Activated naive CD4-positive, alpha-beta T cell treated with anti-CD3 and anti-CD28 coated beads, Interleukin-2, amount 50 U/mL, for 72 hours (primary cell): ENCODE measurements at places on chromosomes 13 and 19. TPM values are rescaled to one million over a fixed set of nuclear protein-coding genes. Genes with fewer than 3 reads are reported as not detected.

DNA sequence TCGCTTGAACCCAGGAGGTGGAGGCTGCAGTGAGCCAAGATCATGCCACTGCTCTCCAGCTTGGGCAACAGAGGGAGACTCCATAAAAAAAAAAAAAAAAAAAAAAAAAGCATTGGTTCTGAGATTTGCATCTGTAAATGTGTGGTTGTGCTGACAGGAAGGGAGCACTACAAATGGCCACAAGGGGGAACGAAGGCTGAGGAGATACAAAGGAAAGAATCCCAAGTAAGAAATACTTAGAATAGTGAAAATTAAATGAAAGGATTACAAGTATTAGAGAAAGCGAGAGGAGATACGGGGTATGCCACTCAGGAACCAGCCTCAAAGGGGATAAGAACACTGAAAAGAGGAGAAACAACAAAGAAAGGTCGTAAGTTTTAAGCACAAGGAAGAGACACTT, 284.9 kb downstream of the KLF12 start:
- DNase-seq, result no peak

- peak; percentile 66 for DNase-seq
These were observed 17.2 kb downstream of the CRTC1 start for GRCh38 chr19:18700501-18701249.

- no peak for DNase-seq
These were observed 802.7 kb downstream of the PCDH9 start for GRCh38 chr13:66427458-66427861.

DNA sequence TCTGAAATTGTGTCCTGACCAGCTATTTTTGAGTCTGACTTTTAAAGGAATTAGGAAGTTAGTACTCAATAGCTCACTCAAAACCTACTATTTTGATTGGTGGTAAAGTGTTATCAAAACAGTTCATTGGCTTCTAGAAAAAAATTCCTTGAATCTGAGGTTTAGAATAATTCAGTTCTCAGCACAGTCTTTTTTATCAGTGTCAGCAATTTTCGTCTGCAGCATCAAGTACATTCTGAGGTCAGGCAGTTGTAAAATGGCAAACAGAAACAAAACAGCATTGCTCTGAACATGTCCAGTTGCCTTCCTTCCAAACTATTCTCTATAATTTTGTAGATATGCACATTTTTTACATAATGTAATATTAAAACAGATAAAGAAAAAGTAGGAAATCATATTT, 1644.1 kb downstream of the SLITRK5 start:
- no peak for DNase-seq

DNA sequence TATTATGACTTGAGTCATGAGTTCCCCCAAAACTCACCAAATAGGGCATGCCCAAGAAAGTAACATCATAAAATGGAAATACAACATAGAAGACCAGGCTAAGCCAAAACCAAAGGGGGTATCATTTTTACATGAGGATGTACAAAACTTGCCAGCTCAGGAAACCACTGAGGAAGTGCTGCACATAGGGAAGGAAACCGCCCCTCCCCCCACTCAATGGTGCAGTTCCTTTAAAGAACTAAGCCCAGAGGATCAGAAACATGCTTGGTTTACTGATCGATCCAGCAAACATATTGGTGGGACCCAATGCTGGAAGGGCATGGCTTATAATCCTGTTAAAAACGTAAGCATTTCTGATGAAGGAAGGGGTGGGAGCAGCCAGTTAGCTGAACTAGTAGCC, 4.2 kb upstream of the ZNF486 start:
- no peak for DNase-seq

DNA sequence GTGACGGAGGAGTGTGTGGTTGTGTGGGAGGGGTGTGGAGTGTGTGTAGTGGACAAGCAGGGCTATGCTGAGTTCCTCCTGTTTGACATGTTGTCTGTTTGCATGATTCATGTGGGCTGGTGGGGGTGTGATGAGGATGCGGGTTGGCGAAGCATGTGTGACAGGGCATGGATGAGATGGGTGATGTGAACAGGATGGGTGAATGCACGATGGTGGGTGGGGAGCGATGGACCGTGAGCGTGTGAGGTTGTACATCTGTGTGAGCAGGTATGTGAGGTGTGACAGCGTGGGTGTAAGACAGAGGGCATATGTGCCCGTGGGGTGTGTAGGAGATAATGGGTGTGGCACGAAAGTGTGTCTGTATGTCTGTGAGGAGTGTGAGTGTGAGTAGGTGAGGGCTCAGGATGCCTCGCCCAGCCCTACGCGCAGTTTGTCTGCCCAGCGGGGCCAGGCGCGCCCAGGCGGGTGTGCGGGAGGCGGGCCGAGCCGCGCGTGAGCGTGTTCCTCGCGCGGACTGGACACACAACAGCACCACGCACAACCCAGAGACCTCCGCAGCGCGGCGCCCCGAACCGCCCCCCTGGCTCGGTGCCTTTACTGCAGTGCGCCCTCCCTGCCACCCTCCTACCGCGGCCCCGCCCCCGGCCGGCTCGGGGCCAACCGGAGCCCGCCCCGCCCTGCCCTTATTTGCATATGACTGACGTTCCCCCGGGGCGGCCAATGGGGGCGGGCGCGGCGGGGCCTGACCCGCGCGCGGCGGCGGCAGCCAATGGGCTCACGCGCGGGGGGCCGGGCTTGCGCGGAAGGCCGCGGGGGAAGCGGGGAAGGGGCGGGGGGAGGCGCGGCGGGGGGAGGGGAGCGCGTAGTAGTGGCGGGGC, 14.4 kb downstream of the CIC start:
- DNase-seq, result peak; percentile 95

DNA sequence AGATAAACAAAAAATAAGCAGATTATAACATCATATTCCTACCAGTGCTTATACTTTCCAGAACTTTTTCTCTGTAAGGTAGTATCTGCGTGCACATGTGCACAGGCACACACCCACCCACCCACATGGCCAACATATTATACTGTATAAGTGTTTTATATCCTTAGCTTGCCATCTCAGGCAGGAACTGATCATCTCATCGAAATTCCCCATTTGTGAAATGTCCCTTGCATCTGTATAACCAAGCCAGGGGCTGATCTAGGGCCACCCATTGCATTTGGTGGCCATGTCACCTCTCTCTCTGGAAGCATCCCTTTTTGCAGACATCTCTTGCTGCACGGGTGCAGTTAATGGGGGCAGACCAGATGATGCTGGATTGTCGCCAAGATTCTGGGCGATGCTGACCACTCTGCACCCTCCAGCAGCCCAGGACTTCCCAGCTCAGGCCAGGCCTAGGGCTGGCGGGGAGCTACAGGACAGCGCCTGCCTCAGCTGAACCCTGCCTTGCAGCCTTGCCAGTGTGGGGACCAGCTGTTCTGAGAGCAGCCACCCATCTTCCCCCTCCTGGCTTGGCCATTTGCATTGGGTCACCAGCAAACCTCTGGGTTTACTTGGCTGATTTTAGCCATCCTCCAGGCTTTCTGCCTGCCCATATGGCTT, 95.9 kb downstream of the SLC7A1 start:
- DNase-seq, result no peak

The SLC25A41 gene
- total RNA-seq, result 0.14 TPM

The F2RL3 gene
- not detected for total RNA-seq

The ZNF836 gene
- 11.9 TPM for total RNA-seq
